ENCODE measurements at places on chromosomes 2 and 18. TPM values are rescaled to one million over a fixed set of nuclear protein-coding genes. Genes with fewer than 3 reads are reported as not detected.

The GMCL1 gene
- 19.6 TPM for total RNA-seq

The VIL1 gene
- total RNA-seq = 69.0 TPM

The SLC38A11 gene
- total RNA-seq = not detected

The REG3A gene
- not detected for total RNA-seq

The ADCYAP1 gene
- total RNA-seq = not detected

The SIX3 gene
- total RNA-seq = 5.7 TPM

The TMEM18 gene
- 20.1 TPM for total RNA-seq

DNA sequence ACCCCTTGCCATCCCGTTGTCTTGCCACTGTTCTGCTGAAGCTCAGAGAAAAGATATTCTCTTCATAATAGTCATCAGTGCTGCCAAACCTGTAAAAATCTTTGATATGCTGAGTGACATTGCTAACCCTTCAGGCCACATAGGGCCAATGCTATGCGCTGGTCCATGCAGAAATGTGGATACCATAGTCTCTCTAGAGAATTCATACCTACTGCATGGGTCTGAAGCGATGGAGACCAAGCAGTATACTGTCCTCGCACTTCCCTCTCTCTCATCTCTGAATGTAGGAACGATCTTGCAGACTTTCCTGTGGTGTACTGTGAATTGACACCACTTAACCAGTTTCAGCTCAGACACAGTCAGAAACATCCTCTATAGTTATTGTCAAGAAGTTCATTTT lies 17.9 kb upstream of the ANKRD44 start:
- H3K27ac ChIP-seq = no peak overlapping the region
- DNase-seq = peak; percentile 24
- H3K4me1 ChIP-seq = no peaks in the 10 kb centered on the region
- H3K36me3 ChIP-seq = no peaks in the 10 kb centered on the region
- H3K4me3 ChIP-seq = no peak overlapping the region

The HOXD13 gene
- total RNA-seq = 0.35 TPM

The KCNE4 gene
- not detected for total RNA-seq

The OSBPL6 gene
- 3.6 TPM for total RNA-seq

GRCh38 chr18:79508565-79509535 lies 113.1 kb downstream of the NFATC1 start:
- H3K36me3 ChIP-seq = no peaks in the 10 kb centered on the region
- no peak for DNase-seq
- no peaks in the 10 kb centered on the region for H3K27me3 ChIP-seq
- H3K27ac ChIP-seq = no peak overlapping the region
- H3K4me1 ChIP-seq = peaks cover 13% of the 10 kb centered on the region

The TSPYL6 gene
- total RNA-seq = not detected

GRCh38 chr2:2851806-2852777 lies 521.0 kb upstream of the MYT1L start:
- H3K27me3 ChIP-seq = no peaks in the 10 kb centered on the region
- no peaks in the 10 kb centered on the region for H3K4me1 ChIP-seq
- no peak for DNase-seq
- H3K4me3 ChIP-seq = no peak overlapping the region
- H3K27ac ChIP-seq = peak overlapping the region; percentile 42
- H3K36me3 ChIP-seq = no peaks in the 10 kb centered on the region

DNA sequence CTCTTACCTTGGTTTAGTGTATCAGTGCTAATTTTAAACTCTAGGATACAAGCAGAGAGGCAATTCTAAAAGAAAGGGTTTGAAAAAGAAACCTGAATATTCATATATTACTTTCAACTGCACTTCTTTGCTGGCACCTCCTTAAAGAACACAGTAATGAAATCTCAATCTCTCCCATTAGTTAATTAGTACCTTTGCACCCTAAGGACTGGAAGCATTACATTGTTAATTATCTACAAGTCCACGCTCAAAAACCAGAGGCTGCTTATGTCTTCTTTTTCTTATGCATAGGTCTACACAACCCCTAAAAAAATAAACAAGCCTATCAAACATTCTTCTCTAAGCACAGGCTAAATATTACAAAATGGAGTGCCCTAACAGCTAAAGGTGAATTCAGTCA lies 20.2 kb downstream of the EPHA4 start:
- no peaks in the 10 kb centered on the region for H3K27me3 ChIP-seq
- H3K4me1 ChIP-seq = peaks cover 28% of the 10 kb centered on the region
- peak overlapping the region; percentile 16 for H3K4me3 ChIP-seq
- H3K36me3 ChIP-seq = peaks cover 30% of the 10 kb centered on the region

The EIF5B gene
- total RNA-seq = 49.1 TPM

DNA sequence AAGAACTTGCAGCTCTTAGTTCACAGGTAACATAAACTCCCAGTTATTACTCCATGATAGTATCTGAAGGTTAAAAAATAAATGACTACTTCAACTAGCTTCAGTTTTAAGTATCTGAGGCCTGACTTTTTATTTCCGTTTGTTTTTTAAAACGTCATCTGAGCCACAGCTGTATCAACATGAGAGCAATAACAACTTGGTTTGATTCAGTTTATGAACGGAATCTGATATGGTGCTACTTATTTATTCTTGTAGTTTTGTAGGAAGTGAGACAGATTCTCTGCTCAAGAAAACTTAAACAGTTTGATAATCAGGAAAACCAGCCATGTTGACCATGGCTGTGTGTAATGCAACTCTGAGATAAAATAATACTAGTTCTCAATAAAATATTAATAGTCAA lies 34.9 kb downstream of the NAB1 start:
- peaks cover 12% of the 10 kb centered on the region for H3K4me1 ChIP-seq
- H3K27ac ChIP-seq = no peak overlapping the region
- no peak overlapping the region for H3K4me3 ChIP-seq
- no peaks in the 10 kb centered on the region for H3K27me3 ChIP-seq

The UGT1A5 gene
- total RNA-seq = not detected

DNA sequence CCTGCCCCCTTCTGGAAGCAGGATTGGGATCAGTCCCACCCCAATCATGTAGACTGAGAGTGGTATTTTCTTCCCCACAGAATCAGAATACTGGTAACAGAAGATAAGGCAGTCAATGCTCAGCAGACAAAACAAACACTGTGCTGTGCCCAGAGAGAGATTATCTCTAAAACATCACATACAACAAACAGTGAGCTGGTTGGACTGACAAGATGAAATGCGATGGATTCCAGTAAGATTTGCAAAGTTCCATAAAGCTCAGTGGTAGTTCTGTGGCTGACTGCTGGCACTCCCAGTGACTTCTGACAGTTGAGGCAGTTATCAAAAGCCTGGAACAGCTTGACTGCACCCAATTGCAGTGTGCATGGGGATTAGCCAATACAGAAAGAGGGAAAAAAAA lies 311.5 kb upstream of the MGAT5 start:
- no peak overlapping the region for H3K27ac ChIP-seq
- no peaks in the 10 kb centered on the region for H3K4me1 ChIP-seq
- DNase-seq = no peak
- no peaks in the 10 kb centered on the region for H3K27me3 ChIP-seq
- H3K36me3 ChIP-seq = no peaks in the 10 kb centered on the region

- H3K27ac ChIP-seq = no peak overlapping the region
- H3K36me3 ChIP-seq = no peaks in the 10 kb centered on the region
- peaks cover 5% of the 10 kb centered on the region for H3K27me3 ChIP-seq
- DNase-seq = no peak
These were observed 872 bp downstream of the DSG2 start for GRCh38 chr18:31498574-31499524.

- H3K27ac ChIP-seq = no peak overlapping the region
- peak; percentile 29 for DNase-seq
- no peak overlapping the region for H3K4me3 ChIP-seq
- no peaks in the 10 kb centered on the region for H3K27me3 ChIP-seq
- H3K36me3 ChIP-seq = no peaks in the 10 kb centered on the region
These were observed 195.7 kb upstream of the TWIST2 start for GRCh38 chr2:238652053-238652770.

DNA sequence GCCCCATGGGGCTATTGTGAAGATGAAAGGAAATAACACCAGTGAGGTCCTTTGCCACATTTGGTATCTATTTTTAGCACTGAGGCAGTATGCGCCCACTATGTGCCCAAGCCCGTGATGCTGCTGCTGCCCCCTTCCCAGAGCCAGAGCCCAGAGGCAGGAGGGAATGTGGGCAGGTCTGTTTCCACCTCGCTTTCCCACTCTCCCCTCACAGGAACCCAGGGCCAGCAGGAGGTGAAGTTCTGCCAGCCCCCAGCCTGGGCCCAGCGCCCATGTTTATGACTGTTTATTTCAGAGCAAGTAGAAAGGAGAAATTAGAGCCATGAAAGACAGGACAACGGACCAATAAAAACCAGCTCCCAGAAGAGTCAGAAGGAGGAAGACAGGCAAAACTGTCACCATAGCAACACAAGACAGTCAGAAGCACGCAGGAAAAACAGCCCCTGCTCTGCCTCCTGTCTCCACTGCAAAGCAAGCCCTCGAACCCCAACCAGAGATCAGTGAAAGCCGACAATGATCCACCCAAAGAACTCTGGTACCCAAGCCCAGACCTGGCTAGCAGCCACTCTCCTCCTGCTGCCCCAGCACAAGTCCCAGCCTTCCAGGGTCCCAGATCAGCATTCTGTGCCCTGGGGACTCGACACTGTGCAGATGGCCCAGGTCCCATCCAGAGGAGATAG lies 1.4 kb downstream of the CYRIA start:
- H3K27me3 ChIP-seq = peaks cover 70% of the 10 kb centered on the region
- no peak overlapping the region for H3K4me3 ChIP-seq
- no peaks in the 10 kb centered on the region for H3K4me1 ChIP-seq
- H3K27ac ChIP-seq = peak overlapping the region; percentile 17
- peak; percentile 73 for DNase-seq

GRCh38 chr2:120878970-120879369 lies 143.3 kb downstream of the GLI2 start:
- H3K27ac ChIP-seq = peak overlapping the region; percentile 84
- no peak overlapping the region for H3K4me3 ChIP-seq
- no peak for DNase-seq
- no peaks in the 10 kb centered on the region for H3K36me3 ChIP-seq
- no peaks in the 10 kb centered on the region for H3K27me3 ChIP-seq

DNA sequence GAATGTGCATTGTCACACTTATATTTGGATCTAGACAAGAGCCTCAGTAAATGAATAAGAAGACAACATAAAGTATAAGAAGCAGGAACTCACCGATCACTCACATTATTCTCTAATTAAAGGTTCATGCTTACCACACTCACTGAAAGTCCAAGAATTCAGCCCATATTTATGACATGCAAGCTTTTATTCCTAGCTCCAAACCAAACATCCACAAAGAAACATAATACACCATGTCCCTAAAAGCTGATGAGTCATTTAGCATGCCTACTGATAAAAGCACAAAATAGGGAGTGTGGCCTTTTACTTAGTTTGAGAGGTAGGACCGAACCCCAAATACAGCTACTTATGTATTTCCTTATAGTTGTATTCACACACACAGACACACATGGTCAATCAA lies 1094.6 kb upstream of the CDH2 start:
- no peaks in the 10 kb centered on the region for H3K4me1 ChIP-seq
- no peaks in the 10 kb centered on the region for H3K36me3 ChIP-seq
- DNase-seq = no peak

The TUBA4B gene
- total RNA-seq = not detected

The CYP26B1 gene
- total RNA-seq = 0.91 TPM

- no peaks in the 10 kb centered on the region for H3K4me1 ChIP-seq
- no peak overlapping the region for H3K4me3 ChIP-seq
- no peaks in the 10 kb centered on the region for H3K27me3 ChIP-seq
- H3K27ac ChIP-seq = no peak overlapping the region
These were observed 67.6 kb downstream of the TPGS2 start for GRCh38 chr18:36761186-36761698.

- H3K27ac ChIP-seq = no peak overlapping the region
These were observed 48.4 kb downstream of the LRP1B start for GRCh38 chr2:142082368-142082767.

GRCh38 chr2:42736598-42737322 lies 27.2 kb downstream of the OXER1 start:
- peaks cover 46% of the 10 kb centered on the region for H3K36me3 ChIP-seq
- no peaks in the 10 kb centered on the region for H3K4me1 ChIP-seq
- H3K4me3 ChIP-seq = no peak overlapping the region
- H3K27ac ChIP-seq = no peak overlapping the region

- no peaks in the 10 kb centered on the region for H3K27me3 ChIP-seq
- H3K4me3 ChIP-seq = no peak overlapping the region
- H3K4me1 ChIP-seq = peaks cover 4% of the 10 kb centered on the region
- DNase-seq = peak; percentile 75
These were observed 98.7 kb downstream of the ACVR1 start for GRCh38 chr2:157777427-157777826.

DNA sequence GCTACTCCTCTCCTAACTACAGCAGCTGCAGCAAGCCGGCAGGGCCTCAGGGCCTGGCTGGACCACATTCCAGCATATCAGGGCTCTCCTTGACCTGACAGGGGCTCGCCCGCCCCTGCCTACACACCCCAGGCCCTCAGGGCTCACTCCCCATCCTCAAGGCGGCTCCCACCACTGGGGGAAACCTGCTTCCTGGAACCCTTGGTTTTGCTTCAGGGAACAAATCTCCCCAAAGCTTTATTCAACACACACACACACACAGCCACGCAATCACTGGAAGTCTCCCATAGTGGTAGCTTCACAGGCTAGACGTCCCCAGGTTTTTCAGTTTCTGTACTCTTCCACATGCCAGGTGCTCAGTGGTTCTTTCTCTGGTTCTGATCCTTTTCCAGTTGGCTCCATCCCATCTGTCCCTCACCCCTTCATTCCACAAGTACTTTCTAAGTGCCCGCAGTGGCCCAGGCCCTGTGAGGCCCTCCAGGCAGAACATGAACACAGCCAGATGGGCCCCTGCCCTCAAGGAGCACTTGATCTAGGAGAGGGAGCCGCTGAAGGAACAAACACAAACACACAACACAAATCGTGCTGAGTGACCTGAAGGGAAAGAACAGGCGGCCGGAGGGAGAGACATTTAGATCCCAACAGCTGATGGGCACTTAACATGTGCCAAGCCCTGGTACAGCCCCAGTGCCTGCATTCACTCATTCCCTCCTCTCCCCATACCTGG lies 51.1 kb downstream of the TNS1 start:
- no peak overlapping the region for H3K27ac ChIP-seq
- H3K27me3 ChIP-seq = no peaks in the 10 kb centered on the region
- no peaks in the 10 kb centered on the region for H3K4me1 ChIP-seq
- H3K36me3 ChIP-seq = no peaks in the 10 kb centered on the region
- DNase-seq = no peak
- no peak overlapping the region for H3K4me3 ChIP-seq

DNA sequence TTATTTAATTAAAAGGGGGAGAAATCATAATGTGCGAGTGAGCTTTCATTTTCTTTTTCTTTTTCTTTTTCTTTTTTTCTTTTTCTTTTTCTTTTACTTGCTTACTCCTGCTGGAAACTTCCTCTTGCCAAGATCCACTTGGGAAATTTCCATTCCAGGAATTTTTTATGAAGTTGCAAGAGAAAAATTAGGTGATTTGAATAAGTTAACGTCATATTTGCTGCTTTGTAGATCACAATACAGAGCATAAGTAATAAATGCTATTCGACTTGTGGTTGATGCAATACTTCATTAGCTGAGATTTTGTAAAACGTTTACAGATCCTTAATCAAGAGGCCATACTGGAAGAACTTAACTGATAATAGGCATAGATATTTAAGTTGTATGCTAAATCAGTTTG lies 354.7 kb upstream of the SMIM21 start:
- H3K4me3 ChIP-seq = no peak overlapping the region
- no peaks in the 10 kb centered on the region for H3K36me3 ChIP-seq
- no peak overlapping the region for H3K27ac ChIP-seq
- DNase-seq = no peak
